ENCODE measurements at places on chromosomes 1 and 21. TPM values are rescaled to one million over a fixed set of nuclear protein-coding genes. Genes with fewer than 3 reads are reported as not detected.
A peak's percentile ranks its signal among the peaks of the same experiment; 100 is the strongest.

DNA sequence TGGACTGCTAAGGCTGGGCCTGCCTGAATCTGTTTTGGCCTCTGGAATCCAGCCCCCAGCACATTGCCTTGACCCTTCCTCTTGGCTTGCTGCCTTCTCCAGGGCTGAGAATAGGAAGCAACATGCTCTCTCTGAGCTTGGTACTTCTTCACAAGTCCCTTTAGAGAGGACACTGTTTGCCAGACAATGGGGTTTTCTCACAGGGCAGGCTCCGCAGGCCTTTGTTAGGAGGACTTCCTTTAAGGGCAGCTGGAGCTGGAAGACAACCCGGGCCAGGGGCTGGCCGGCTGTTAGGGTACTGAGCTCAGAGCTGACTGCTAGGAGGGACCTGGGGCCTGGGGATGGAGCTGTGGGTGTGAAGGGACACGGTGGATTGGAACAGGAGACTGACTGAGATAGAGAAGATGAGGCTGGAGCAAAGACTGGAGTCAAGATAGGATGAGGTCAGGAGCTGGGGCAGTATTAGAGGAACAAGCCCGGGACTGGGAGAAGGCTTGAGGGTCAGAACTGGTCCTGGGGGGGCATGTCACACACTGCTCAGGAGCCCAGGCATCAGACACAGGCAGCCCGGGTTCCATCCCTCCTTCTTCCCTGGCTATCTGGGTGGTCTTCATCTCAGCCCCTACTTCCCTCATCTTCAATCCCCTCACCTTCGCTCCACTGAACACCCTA lies 5.4 kb upstream of the ALPL start:
- DNase-seq, result no peak

TLCD4 gene
- total RNA-seq, result 0.49 TPM

KCNC4 gene
- total RNA-seq, result 8.6 TPM

DNA sequence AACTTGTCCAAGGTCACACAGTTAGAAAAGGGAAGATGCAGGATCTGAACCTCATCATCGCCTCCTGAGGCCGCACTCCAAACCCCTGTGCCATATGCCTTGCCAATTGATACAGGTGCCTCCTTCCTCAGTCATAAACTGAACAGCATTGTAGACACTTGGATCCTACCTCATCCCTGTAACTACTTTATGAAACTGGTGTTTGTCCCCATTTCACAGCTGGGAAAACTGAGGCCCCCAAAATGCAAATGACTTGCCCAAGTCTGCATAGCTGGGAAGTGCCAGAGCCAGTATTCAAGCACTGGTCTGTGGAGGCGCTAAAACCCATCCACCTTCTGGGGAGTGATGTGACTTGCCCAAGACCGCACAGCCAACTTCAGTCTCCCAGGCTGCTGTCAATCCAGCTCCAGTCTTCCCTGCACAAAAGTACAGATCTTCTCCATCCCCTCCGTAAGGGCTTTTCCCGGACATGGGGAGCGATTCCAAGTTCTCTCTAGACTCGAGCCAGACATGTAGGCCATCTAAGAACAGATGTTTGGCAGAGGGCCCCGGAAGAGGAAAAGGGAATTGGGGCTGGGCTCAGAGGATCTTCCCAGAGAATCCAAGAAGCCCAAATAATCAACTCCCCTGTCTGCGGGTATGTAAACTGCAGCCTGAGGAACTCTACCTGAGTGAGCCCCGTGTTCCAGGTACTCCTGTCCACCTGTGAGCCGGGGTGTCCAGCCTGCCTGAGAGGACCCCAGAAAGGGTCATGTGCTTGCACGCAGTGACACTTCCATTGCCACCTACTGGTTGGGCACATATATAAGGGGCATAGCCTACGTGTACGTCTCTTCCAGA lies 60.5 kb downstream of the SYT2 start:
- DNase-seq, result no peak

- peak; percentile 41 for DNase-seq
These were observed 123.0 kb upstream of the IGSF21 start for GRCh38 chr1:17984583-17984982.

GRCh38 chr1:116785006-116785405 lies 30.8 kb downstream of the CD2 start:
- DNase-seq, result no peak

IQGAP3 gene
- 5.1 TPM for total RNA-seq

GRCh38 chr21:30437010-30437565 lies 3.0 kb upstream of the KRTAP15-1 start:
- no peak for DNase-seq

DNA sequence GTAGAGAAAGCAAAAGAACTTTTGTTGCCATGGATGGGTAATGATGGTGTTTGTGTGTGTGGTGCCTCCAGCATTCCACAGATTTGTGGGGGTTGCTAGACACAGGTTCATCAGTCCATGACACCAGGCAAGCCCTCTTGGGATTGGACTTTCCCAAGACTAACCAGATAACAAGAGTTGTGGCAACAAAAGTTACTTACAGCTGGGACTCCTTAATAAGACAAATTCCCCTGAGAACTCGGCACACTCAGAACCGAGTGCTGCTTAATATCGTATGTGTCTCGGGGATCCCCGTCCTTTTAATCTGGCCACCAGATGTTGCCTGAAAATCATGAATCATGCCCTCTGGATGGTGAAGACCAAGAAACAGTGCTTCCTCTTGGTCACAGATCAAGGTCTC lies 193.3 kb downstream of the AJAP1 start:
- DNase-seq, result no peak

DNA sequence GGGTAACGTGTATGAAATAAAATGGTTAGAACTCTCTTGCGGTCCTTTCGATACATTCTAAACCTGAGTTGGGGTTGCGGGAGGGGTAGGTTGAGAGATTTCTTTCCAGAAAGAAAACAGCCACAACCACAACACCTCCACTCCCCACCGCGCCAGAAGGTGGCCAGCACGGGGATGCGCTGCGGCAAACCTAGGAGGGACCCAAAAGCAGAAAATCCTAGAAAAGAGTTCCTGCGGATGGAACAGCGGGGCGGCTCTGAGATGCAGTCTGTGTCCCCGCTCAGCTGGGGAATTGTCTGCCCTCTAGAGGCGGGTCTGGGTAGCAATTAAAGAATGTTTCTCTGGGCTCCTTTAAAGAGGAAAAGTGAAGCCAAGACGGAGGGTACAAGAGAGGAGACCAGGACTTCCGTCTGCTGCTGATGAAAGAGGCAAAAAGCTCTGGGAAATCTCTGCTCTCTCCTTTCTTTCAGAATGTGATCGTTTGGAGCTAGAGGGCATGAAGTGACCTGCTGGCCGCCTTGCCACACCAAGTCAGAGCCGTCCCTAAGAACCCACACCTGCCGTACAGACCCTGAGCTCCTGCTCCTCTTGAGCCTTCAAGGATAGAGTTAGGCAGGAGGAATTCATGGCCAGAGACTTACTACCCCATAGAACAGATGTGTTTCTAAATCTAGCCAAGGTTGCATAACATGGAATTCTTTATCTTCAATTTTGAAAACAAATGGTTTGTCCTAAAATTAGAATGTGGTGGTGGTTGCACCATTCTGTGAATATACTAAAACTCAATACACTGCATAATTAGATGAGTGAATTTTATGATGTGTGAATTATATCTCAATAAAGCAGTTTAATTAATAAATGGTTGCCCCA lies 46.5 kb upstream of the COA6 start:
- peak; percentile 75 for DNase-seq

GRCh38 chr1:147542569-147542897 lies 1.2 kb downstream of the BCL9 start:
- DNase-seq, result no peak

XCL2 gene
- total RNA-seq, result 1.5 TPM

ESRRG gene
- not detected for total RNA-seq

GRCh38 chr1:117373932-117374331 lies 6.7 kb downstream of the MAN1A2 start:
- DNase-seq, result no peak

DNA sequence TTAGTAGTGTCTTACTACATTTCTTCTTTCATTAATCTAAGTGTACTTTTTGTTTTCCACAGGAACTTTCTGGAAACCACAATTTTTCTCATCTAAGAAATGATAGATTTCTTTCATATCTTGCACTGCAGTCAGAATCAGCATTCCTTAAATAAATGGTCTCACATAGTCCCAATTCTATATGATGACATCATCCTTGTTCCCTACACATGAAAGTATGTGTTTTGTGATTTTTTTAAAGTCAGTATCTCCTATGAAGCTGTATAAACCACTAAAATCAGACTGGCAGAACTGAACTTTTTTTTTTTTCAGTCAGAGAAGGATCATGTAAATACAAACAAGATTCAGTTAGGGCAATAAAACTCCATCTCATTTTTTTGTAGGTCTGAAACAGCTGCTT lies 742.6 kb upstream of the CXADR start:
- DNase-seq, result no peak

SELE gene
- not detected for total RNA-seq

ADGRB2 gene
- total RNA-seq, result 0.49 TPM

All from activated naive CD4-positive, alpha-beta T cell treated with anti-CD3 and anti-CD28 coated beads, Interleukin-2, amount 50 U/mL, for 72 hours (primary cell).